ENCODE measurements at places on chromosomes 5 and 9.

GRCh38 chr9:8337834-8338766, 538.5 kb upstream of the DMAC1 start:
- no peak for DNase-seq

- no peak for DNase-seq
Measured at GRCh38 chr9:79581388-79581787, 9.6 kb downstream of the TLE4 start.

GRCh38 chr5:56815658-56816545, 553 bp downstream of the MAP3K1 start:
- no peak for DNase-seq

- no peak for DNase-seq
Measured at GRCh38 chr5:107712359-107712870, 41.7 kb upstream of the EFNA5 start.

DNA sequence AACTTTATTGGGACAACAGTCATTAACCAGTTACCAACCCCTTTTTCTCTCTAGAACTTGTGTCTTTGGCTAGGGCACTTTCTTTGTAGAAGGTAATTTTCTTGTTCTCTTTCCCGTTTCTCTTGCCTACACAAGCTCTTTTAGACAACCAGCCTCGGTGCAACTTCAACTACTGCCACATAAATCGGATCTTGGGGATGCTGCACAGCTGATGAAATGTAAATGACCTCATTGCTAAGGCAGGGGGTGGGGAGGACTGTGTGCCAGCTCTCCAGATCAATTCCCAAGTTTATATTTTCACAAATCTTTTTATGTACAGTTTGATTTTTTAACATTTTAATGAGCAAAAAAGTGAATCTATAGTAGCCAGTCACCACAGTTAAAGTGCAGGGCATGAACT, 157.6 kb downstream of the DENND1A start:
- no peak for DNase-seq

DNA sequence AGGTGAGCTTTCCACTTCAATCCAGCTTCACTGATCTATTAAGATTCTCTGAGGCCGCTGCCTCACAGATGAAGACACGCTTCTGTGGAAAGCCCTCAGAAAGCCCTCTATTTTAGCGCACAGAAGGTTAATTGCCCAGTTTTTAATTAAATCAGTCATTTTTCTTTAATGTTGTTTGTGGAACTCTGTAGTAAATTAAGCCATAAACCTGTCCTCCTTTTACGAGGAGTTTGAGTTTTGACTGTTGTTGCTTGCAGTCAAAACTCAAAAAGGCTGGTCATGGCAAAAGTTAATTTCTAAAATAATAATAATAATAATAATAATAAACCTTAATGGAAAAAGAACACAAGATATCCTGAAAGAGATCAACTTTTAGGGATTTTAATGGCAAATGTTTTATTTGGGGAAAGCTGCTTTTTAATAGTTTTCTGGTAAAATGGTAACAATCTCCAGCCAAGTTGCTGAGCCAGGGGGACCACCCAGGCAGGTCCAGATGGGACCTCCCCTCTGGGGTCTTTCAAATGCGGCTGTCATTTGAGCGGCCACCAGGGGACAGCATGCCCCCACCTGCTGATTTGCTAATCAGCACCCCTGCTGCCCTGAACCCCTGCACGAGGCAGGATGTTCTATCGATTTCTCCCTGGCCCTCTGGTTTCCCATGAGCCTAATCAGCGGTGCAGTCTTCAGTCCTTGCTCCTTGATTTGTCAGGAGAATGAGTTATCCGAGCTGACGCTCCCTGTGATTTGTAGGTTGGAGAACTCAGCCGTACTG, 247.2 kb downstream of the FSTL4 start:
- DNase-seq = no peak

DNA sequence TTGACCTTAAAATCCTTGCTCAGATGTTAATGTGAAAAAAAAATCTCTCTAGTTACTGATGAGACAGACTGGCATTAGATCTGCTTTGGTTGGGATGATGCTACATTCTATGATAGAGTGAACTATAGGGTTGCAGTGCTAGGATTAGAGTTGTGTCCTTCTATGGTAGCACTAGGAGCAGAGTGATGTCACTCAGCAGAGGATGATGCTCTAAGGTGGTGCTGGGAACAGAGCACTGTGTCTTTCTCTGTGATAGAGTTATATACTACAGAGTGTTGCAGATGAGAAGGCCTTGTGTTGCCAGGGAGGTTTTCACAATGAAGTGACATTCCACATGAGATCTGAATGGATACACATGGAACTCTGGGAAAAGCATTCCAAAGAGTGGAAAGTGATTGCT, 462.3 kb downstream of the CDH12 start:
- peak; percentile 26 for DNase-seq

- DNase-seq = no peak
Measured at GRCh38 chr5:79685627-79686026, 4.0 kb upstream of the CMYA5 start.

DNA sequence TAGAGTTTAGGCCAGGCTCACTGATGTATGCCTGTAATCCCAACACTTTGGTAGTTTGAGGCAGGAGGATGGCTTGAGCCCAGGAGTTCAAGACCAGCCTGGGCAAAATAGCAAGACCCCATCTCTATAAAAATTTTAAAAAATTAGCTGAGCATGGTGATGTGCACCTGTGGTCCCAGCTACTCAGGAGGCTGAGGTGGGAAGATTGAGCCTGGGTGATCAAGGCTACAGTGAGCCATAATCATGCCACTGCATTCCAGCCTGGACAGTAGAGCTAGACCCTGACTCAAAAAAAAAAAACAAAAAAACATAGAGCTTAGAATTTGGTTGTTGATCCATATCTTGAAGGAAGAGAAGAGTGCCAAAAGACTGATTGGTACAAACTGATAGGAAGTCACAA, 14.7 kb upstream of the CDK7 start:
- no peak for DNase-seq

DNA sequence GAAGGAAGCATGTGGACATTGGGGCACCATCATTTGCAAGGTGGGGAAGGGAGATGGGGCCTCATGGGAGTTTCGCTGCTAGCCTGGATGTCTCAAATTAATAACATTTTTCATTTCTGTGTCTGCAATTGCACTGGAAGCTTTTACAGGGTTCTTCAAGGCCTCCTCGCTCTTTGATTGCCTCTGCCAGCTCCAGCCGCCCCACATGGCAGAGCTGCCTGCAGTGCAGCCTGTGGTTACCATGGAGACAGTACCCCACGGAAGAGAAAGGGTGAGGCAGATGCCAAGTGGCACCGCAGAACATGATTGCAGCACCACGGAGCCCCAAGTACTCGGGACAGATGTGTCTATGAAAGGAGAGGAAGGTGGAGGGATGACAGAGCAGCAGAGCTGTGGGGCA, 25.4 kb downstream of the CTNND2 start:
- no peak for DNase-seq

DNA sequence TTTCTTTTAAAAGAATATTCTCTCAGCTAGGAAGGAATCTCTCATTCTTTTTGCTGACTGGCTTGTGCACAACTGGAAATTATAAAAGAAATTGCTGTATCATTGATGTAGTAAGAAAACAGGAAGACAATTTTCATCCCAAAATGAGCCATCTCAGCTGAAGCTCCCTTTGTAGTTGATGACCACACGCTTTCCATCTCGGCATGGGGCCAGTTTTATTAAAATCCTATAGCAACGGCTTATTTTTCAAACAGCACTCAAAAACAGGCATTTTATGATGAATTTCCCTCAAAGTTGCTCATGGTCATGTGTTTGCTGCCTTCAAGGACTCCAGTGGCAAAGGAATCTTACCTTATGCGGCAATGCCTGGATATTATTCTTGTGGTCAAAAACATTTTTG, 62.4 kb upstream of the GLIS3 start:
- no peak for DNase-seq

DNA sequence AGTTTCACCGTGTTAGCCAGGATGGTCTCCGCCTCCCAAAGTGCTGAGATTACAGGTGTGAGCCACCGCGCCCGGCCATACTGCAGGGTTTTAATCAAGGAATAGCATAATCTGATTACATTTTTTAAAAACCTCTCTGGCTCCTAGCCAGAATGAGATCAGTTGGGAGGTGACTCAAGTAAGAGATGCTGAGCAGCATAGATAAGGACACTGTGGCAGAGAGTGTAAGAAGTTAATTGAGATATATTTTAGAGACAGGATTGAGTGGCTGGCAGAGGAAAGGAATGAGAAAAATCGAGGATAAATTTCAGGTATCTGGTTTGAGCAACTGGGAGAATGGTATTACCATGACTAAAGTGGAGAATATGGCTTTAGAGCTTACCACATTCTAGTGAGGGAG, 7.3 kb upstream of the RIGI start:
- no peak for DNase-seq

DNA sequence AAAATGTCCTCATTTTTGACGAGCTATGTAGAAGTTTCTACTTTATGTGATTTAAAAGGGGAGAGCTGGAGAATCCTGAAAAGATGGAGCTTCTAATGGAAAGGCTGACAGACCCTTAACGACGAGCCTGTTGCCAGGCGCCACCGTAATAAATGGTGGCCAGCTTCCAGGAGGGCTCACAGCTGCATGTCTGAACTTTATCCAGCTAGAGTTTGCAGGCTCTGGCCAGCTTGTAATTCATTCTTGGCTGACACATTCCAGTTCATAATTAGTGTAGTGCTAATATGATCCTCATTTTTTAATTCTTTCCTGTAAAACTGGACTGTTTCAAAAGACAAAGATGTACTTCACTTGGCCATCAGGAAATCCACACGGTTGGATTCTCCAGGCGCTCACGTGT, 246.7 kb downstream of the GAS1 start:
- no peak for DNase-seq

DNA sequence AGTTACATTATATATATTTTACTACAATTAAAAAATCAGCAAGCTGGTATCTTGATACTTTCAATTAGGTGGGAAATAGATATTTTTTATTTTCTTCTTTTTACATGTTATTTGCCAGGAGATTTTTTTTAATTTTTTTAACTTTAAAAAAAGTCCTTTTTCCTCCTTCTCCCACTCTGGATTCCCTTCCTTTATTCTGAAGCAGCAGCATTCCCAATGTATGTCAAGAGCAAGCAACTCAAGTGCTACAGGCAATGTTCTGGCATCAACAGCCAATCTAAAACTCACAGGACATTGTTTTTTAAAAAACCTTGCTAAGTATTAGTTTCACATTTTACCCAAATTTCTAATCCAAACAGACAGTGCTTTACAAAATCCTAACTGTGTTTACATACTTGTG, 41.4 kb downstream of the GOLPH3 start:
- no peak for DNase-seq
